ENCODE measurements at places on chromosomes 12 and 14.

- no peak for DNase-seq
These were observed 52.5 kb downstream of the KIAA0586 start for GRCh38 chr14:58479975-58480374.

- no peak for DNase-seq
These were observed 47.7 kb upstream of the ERGIC2 start for GRCh38 chr12:29428633-29429032.

DNA sequence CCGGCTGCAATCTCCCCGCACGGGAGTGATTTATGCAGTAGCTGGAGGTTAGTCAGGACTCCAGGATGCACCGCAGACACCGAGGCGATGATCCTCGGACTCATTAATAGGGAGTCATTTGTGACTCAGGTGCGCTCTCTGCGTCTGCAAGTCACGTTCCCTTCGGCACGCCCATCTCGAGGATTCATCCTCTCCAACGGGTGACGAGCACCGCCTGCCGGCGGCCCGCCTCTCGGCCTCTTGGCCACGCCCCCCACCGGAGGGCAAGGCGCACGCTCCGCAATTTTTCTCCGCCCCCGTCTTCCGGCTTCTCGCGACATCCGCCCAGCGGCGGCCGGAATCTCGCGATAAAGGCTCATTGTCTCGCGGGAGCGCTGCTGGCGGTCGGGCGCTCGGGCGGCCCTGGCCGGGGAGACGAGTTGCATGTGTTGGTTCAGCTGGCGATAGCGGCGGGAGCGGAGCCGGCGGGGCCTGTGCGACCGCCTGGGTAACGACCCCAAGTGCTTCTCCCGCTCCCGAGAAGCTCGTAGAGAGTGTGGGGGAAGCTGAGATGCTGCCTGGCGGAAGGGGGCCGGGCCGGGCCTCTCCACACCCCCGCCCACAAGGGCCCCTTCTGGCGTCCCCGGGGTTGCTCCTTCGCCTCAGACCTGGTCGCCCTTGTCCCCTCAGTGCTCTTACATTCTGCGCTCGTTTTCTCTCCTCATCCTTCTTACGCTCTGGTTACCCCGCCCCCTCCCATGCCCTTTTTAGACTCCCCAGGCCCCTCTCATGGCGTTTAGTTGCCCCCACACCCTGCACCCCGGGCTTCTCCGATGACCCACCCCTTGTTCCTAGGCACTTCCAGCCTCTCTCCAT is at the start of gene DENR:
Gene DENR, plus strand, starts transcription at position 361 of the 855 bp plus-strand sequence. CDS start 878 bp downstream, outside the sequence.
- DNase-seq, result peak; percentile 99

- no peak for DNase-seq
These were observed 1.1 kb downstream of the KLHL28 start for GRCh38 chr14:44960646-44961045.

- no peak for DNase-seq
These were observed 20.9 kb downstream of the SLCO1C1 start for GRCh38 chr12:20716037-20716436.

- no peak for DNase-seq
These were observed 151.4 kb downstream of the MED13L start for GRCh38 chr12:116125956-116126566.

DNA sequence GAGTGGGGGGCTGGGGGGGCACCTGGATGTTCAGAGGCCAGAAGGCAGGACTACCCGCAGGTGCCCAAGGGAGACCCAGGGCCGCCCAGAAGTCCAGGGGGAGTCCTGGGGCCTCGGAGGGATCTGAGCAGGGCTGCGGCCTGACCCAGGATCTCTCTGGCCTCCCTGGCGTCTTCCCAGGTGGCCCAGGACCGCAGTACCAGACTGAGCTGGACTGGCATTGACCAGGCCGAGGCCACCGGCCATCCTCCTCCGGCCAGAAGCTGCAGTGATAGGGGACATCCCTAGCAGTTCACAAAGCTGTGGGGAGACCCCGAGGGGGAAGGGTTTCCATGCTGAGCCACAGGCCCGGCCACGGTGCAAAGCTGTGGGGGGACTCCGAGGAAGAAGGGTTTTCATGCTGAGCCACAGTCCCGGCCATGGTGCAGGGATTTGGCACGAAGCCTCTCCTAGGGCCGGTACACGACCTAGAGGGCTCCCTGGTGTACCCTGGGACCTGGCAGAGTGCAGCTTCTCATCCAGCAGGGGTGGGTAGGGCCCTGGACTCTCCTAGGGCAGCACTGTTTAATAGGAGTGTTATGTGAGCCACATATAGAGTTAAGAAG is 24.4 kb downstream of the FBRSL1 start:
- DNase-seq, result no peak

GRCh38 chr14:24607081-24607480 is 2.4 kb downstream of the GZMH start:
- DNase-seq, result no peak

- no peak for DNase-seq
These were observed 142.3 kb upstream of the TMCC3 start for GRCh38 chr12:94792693-94793092.

GRCh38 chr14:89767131-89767530 is 187.4 kb downstream of the EFCAB11 start:
- DNase-seq, result no peak

DNA sequence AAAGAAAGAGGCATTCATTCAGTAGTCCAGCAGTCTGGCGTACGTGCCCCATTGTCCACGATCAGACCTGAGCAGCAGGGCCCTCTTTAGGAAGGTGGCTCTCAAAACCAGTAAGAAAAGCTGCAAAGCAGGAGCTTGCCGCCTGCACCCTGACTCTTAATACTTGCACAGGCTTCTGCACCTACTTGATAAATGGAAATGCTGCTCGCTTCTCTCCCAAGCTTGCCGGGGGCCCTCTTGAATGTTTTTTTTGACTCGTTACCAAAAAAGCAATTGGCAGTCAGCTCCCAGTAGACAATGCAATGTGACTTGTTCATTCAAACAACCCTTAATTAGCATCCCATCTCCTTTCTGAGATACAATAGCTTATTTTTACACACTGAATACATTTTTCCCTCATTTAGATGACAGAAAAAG is 27.2 kb upstream of the PTPRB start:
- no peak for DNase-seq

DNA sequence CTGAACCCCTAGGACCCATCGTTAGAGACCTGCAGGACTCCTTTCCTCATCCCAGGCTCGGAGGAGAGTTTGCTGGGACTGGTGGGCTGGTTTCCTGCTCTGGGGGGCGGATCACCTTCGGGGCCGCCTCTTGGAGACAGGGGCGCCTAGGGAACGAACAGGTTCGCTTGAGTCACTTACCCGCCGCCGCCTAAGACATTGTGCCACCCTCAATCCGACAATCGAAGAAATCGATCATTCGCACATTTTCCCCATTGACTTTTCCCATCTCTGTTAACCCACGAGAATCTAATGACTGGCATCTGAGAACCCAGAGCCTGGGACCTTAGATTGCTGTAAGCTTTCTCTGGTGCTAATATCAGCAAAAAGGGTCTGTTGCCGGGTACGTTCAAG is 322 bp downstream of the SLC39A9 start:
- no peak for DNase-seq

DNA sequence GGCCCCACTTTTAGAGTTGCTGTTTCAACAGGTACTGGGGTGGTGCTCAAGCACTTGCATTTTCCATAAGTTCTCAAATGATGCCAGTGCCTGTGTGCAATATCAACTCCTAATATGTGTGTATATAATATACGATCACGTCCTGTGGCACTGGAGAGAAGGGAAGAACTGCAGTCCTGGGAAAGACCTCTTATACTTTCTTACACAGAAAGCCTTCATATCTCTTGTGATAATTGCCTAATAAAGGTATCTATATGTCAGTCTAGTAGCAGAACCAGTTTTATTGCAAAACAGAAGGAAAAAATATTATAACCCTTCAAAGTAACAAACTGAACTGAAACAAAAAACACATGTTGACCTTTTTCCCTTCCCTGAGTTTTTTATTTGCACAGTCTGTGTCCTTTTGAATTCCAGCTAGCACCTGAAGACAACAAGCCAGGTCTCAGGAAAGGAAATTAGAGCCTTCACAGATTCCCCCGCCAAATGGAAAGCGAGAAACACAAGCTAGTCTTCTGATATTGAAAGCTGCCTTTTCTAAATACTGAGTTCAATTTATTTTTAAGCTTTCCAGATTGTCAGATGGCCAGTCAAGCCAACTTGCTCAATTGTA is 44.4 kb downstream of the IGF1 start:
- DNase-seq, result no peak

DNA sequence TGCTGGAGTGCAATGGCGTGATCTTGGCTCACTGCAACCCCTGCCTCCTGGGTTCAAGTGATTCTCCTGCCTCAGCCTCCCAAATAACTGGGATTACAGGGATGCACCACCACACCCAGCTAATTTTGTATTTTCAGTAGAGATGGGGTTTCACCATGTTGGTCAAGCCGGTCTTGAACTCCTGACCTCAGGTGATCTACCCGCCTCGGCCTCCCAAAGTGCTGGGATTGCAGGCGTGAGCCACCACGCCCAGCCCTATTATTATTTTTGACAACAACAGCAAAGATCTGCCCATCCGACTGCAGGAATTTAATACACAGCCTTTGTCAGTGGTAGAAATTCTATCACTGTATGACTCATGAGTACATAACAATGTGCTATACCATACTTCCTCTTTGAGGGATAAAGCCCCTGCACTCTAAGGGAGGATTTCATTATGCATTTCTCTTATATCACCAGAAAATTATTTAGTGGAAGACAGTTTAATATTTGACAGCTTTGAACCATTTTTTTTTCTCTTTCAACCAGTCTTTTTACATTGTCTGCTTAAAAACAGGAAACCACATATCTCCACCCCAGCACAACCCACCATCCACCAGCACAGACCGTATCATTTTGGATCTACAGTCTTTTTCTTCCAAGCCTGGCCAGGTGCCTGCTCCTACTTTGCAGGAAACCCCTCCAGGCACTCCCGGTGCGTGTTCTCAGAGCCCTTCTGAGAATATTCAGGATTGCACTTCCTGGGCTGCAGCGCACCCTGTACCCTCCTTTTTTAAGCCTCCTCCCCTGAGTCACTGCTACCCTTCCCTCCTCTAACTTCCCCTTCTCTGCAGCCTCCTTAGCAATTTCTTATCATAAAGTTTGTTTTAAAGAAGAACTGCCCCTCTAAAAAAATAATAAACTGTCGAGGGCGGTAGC is 594 bp downstream of the ARHGDIB start:
- DNase-seq, result no peak

DNA sequence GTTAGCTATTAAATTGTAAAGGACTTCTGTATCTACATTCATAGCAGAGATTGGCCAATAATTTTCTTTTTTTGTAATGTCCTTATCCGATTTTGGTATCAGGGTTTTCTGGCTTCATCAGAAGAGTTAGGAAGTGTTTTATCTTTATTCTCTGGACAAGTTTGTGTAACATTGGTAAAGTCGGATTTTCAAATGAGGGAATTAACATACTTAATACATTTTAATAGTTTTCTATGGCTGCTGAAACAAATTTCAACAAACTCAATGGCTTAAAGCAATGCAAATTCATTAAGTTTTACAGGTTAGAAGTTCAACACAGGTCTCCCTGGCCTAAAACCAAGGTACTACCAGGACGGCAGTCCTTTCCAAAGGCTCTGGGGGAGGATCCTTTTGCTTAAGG is 13.2 kb upstream of the SLC8A3 start:
- DNase-seq, result no peak

DNA sequence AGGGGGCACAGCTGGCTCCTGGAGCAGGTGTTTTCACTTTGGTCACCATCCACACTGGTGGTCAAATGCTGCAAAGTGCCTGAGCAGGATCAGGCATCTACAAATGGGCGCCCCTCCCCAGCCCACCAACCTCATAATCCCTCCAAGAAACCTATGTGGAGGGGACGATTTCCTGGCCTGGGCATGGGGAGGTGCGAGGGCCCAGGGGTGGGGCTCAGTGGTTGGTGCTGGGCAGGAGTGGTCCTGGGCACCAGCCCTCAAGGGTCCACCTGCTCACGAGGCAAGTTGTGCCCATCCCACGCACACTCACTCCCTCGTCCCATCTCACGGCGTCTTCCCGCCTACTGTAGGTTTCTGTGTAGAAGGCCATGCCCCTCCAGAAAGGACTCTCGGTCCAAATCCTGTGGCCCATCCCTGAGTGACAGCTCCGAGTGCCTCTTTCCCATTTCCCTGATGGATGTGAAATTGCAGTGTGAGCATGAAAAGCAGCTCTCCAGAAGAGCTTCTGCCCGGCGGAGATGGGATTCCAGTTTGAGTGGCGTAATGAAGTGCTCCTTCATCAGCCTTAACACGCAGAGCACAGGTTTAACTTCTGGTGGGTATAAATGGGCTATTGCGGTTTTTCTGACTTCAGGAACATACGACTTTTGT is 36.9 kb downstream of the SLC15A4 start:
- no peak for DNase-seq

GRCh38 chr14:81221579-81222102 is 882 bp upstream of the GTF2A1 start:
- DNase-seq, result no peak

DNA sequence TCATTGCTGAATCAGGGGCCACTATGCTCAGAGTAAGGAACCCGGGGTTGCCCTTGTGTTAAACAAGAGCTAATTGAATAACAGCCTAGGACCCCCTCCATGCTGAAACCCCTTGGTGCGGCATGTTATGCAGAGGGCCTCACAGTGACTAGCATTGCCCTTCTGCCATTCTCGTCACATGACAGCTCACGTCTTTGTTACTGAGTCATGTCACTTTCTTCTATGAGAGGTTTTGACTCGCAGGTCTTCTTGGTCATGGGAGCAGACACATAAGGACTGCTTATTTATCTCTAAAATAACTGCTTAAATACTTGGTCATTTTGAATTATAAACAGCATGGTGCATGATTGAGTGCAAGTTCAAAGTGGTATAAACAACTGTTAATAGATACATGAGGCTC is 24.9 kb downstream of the TCTN1 start:
- DNase-seq, result no peak

Measured in stimulated activated CD4-positive, alpha-beta T cell treated with anti-CD3 and anti-CD28 coated beads, Interleukin-1b, Interleukin-23, amount 100 ng/mL, for 1 hour (primary cell).